CD4-positive, alpha-beta T cell treated with Interleukin-12 subunit alpha and Interleukin-12 subunit beta, for 1 hour (primary cell): ENCODE measurements at places on chromosomes 16 and 17.

GRCh38 chr16:53089434-53090285 lies 34.9 kb downstream of the CHD9 start:
- no peak for DNase-seq

DNA sequence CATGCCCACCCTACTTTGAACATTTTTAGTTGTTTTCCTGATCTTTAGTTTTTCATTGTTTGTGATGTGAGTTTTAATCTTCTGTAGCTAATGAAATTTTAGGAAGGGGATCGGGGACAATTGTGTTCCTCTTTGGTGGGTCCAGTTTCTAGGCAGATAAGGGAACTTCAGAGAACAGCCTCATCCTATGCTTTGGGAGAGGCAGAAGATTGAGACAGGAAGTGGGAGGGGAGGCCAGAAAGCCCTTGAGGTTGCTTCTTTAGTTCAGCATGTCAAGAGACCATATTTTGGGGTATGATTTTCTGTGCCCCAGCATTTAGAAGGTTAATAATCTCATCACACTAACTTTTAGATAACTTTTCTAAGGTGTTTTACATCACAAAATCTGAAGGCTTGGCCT lies 191.0 kb downstream of the TANC2 start:
- no peak for DNase-seq

DNA sequence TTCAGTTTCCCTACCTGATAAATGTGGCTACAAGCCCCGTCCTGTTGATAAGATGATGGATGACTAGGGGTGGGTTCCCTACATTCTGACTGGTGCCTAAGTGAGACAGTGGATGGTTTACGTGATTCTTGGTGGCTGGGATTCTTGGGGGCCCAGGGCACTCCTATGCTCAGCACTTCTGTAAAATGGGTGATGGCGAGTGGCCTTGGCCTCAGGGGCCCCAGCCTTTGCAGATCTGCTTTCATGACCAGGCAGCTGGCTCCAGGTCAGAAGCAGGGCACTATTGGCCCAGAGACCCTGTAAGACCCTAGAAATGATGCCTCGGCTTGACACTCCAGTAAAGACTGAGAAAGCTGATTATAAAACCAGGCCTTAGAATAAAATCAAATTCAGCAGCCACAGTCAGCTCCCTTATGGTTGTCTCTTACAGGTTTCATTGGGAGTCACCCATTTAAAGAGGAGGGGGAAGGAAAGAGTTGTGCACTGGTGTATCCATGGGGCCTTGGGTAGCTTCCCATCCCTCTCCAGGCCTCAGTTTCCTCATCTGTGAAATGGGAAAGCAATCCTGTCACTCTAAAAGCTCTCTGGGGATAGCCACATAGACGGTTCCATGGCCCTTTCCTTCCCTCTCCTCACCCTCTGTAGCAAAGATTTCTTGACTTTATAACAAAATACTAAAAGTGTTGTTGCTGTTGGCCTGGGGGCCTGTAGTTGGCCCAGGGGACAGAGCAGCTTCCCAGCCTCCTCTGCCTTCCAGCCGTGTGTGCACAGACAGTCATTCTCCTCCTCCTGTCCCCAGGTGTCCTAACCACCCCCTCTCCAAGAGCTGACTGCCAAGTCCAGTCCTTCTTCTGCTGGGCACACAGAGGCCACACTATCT lies 1.2 kb downstream of the SNX20 start:
- DNase-seq: no peak

DNA sequence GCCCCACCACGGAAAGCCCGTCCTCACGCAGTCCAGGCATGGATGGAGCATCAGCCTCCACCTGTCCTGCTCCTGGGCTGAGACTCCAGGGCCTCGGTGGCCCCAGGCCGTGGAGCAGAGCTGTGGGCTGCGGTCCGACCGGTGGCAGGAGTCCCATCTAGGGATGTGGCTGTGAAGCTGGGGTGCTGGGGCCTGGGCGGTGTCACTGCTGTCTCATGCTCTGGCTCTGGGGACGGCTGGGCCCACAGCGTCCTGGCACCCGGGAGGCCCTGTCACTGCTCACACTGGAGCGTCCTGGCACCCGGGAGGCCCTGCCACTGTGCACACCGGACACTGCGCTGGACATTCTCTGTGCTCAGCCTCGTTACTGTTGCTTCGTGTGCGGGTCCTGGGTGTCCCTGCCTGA lies 8.4 kb downstream of the BAIAP2 start:
- no peak for DNase-seq

DNA sequence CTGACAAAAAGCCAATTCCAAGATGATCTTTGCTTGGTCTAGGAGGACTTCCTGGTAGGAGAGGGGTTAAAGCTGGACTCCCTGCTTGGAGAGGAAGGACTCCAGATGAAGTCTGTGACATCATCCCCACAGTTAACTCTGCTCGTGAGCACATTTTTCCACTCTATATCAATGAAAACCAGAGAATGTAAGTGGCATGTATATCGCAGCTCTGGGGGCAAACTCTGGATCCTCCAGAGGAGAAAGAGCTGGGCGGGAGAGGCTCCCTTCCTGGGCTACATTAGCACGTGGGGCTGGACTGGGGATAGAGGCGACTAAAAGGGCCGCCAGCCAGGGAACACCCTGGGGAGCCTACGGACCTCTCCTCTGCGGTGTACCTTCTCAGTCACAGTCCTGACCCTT lies 34.1 kb downstream of the HIC1 start:
- no peak for DNase-seq

DNA sequence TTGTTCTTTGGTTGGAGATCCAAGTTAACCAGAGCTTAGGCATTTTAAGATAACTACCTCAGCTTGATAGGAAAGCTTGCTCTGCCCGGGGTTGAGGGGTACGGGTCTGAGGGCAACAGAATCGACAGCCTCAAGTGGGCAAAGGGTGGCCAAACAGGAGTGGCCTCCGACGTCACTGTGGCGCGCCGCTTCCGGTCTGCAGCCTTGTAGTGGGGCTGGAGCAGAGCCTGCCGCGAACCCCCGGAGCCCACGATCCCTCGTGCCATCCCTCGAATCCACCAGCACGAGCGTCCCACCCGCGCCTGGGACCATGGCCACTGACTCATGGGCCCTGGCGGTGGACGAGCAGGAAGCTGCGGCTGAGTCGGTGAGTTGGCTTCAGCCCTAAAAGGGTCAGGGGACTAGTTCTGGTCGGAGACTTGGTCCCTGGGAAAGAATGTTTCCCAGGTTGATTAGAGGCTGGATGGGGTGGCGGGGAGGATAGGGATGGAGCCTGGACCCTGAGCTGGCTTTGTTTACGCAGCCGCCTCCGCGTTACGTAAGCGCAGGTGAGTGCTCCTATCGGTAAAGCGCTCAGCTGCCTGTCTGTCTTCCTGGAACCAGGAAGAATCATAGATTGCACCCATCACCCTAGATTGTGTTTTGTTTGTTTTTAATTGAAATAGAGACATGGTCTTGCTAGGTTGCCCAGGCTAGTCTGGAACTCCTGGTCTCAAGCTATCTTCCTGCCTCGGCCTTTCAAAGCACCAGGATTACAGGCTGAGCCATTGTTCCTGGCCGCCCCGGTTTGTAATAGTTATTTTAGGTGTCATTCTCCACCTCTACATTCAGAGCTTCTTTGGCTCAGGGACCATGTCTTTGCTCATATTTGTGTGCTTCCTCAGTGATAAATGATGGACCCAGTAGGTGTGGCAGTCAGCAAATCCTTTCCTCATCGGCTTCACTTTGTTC lies at the start of gene DDX19B:
TSS of gene DDX19B (plus strand) at position 199 of the 951 bp plus-strand sequence. CDS start at position 311, 112 bp downstream.
- DNase-seq: peak; percentile 67

- no peak for DNase-seq
Observed at GRCh38 chr16:13060932-13061331, 159.5 kb downstream of the SHISA9 start.
